ENCODE measurements at places on chromosomes 4 and X.

GRCh38 chrX:124085063-124085462 is 123.6 kb downstream of the STAG2 start:
- DNase-seq = no peak

- no peak for DNase-seq
Measured at GRCh38 chr4:161647757-161648156, 516.0 kb downstream of the FSTL5 start.

DNA sequence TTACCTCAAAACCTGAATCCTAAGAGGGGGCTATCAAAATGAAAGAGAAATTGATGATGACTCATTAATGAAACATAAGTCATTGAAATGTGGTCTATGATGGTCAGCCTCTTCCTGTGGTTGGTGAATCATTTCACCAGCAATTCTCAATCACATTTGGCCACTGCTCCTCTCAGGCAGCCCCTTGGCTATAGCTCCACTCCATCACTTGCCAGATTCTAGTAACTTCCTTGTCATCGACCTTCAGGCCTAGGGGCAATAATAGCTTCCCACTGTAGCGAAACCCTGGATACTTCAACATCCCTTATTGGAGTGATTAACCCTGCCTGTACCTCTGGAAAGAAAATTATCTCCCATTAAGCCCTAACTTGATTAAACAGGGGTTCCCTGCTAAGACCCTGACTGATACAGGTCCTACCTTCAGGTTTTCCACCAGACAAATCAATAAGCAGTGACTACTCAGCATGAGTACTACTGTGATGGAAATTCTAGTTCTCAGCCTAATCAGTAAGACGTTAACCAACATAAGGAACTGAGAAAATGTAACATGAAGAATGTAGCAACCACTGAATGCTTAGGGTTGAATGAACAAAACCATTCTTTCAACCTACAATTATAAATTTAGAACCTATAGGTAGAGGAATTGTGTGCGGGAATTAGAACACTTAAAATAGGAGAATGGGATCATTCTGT is 30.4 kb downstream of the ADH7 start:
- DNase-seq = peak; percentile 41

DNA sequence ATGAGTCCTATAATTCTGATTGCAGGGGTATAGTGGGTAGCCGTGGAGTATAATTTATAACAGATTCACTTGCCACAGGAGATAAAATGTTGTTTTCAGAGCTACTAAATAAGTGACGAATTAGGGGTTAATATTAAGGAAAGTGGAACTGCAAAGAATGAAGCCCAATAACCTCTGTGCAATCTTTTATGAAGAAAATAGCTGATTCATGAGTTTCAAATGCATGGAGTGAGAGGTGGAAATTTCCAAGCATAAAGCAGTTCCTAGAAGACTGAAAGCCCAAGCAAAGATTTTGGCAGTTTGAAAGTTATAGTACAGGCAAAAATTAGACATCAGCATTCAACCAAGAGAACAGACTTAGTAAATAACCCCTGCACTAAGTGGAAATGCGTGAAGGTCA is 1782.4 kb upstream of the PCDH10 start:
- no peak for DNase-seq

GRCh38 chr4:85870298-85871083 is 395.5 kb downstream of the ARHGAP24 start:
- no peak for DNase-seq

DNA sequence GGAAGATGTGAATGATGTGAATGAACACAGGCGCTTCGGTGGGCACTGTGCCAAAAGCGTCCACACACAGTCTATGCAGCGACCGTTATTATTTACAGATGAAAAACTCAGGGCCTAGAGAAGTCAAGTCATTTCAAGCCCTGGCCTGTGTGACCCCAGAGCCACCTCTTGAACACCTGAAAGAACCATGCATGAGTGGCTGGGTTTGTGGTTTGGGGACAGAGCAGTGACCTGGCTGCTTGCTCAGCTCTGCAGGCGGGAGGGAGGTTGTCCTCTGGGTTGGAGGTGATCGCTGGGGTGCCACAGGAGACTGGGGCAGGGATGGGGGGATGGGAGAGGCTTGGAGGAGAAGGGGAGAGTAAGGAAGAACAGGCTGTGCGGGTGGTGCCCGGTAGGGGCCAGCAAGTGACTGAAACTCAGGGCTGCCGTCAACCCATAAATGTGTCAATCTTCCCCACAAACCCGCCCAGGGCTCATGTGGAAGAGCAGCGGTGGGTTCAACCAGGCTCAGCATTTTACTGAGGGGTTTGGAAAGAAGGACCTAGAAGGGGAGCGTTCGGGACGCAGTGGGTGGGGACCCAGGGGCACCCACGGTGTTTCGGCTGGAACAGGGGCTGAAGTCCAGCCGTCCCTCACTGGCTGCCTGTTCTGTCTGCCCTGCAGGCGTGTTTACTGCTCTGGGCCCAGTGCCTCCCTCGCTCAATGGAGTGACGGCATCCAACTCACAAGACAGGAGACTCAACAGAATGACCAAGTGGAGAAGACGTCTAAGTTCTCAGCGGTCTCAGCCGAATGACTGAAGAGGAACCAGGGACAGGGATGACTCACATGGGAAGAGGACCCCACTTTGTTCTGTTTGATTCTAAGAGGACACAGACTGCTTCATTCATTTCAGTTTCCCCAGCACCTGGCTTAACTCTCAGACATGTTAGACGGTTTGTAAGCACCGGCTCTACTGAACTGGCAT is 167.8 kb downstream of the AFAP1 start:
- peak; percentile 86 for DNase-seq

DNA sequence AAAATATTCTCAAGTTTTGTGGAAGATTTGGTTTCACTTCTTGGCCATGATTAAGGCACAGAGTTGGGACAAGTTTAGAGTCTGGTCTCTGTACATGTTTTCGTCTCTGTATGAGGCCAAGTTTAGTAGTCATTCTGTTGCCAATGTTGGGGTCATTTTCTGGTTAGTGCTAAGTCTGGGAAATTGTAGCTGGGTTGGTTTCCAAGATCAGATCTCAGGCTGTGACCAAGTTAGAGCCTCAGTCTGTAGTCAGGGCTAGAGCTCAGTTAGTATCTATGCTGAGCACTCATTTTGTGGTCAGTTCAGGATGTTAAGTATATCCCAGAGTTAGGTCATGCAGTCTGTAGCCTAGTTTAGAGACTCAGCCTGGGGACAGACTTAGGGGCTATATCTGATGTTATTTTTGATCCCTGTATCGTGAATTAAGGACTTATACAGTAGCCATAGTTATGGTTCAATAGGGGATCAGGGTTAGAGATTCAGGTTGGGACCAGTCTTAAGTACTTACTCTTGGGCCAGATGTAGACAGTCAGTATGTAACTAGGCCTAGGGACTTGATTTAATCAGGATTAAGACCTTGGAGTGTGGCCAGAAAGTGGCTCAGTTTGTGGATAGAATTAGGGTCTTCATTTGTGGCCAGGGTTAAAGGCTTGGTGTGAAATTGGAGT is 6.6 kb upstream of the ENOX2 start:
- no peak for DNase-seq

GRCh38 chr4:931194-931959 is 739 bp downstream of the GAK start:
- no peak for DNase-seq

DNA sequence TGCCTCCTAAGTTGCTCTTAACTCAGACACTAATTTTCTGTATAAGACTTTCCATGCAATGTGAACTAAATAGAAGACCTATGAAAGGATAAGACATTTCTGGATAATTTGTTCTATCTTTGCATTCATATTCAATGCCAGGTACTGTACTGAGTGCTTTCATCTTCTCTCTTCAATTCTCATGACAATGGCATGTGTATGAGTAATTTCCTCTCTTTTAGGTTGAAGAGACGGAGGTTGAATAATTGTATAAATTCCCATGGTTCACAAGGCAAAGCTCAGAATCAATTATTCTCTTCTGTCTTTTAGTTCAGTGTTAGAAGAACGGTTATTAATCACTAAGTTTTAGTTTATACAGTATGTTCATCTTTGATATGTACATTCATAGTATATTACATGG is 29.3 kb upstream of the CFAP299 start:
- no peak for DNase-seq

DNA sequence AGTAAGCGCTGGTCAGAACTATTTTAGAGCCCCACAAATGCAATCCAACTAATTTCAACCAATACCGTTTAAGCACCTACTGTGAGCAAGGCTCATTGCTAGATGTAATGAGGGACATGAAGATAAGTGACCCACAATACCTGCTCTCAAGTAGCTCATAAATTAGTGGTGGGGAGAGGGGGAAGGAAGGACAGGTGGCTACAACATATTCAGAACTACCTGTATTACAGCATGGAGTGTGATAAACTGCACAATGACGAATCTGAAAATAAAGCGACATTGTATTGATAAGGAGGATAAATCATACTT is 311.6 kb upstream of the DIAPH2 start:
- no peak for DNase-seq

- DNase-seq = no peak
Measured at GRCh38 chr4:38314663-38315062, 349.3 kb upstream of the KLF3 start.

DNA sequence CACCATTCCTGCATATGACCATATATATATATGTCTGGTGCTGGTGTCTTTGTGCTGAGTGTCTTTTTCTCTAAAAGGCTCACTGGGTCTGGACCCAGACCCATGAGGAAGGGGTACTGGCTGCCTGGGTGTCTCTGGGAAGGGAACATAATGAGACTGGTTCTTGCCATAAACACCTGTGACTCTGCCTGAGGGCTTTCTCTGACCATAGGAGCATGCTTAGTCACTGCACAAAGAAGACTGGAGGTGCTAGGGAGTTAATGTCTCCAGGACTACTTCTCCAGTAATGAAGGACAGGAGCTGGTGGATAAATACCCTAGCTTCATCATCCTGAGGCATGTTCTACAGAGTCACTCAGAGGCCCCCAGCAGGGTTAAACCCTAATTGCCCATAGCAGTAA is 47.1 kb upstream of the CASK start:
- no peak for DNase-seq

DNA sequence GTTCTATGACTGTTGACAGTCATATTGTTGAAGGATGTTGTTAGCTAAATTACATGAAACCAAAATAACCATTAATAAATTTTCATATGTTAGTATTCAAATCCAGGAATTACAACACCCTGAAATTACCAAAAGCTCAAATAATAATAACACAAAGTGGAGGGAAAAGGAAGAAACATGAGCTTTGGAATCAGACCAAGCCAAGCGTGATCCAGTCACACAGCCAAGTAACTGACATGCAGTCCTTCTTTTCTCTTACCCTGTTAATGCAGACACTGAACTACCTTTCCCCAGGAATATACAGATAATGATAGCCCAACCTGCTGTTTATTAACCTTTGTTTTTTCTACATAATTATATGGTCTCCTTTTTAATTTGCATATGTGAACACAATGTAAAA is 130.2 kb downstream of the HS3ST1 start:
- DNase-seq = no peak

GRCh38 chr4:72569719-72570235 is 756 bp upstream of the ADAMTS3 start:
- DNase-seq = no peak

DNA sequence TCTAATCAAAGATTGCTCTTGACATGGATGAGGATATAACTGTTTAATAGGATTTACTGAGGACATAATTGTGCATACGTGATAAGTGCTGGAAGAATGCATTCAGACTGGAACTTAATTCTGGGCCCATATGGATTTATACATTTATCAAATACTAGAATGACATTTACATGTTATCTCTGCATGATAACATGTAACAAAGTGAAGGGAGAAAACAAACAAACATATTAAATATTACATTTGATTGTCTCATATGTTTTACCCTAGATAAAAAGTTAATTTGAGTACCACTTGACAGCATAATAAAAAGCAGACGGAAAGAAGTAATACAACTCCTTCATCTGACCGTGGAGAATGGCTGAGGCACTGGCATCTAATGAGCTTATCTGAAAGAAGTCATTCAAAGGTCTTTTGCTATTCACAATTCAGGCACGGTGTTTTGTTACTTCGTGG is 297.8 kb downstream of the PPP3CA start:
- no peak for DNase-seq

DNA sequence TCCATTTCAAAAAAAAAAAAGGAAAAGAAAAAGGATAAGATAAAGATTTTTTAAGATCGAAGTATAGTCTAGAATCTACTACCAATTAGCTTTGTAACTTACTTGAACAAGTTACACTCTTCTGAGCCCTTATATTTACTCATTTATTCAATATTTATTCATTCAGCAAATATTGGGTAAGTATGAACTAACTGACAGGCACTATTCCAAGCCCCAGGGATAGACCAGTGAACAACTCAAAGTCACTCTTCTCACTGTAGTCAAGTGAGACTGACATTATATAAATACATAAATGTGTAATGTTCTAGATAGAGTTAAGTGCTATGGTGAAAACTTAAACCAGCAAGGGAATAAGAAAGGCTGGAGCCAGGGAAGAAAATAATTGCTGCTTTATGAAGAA is 131.6 kb downstream of the ARHGAP24 start:
- DNase-seq = no peak

DNA sequence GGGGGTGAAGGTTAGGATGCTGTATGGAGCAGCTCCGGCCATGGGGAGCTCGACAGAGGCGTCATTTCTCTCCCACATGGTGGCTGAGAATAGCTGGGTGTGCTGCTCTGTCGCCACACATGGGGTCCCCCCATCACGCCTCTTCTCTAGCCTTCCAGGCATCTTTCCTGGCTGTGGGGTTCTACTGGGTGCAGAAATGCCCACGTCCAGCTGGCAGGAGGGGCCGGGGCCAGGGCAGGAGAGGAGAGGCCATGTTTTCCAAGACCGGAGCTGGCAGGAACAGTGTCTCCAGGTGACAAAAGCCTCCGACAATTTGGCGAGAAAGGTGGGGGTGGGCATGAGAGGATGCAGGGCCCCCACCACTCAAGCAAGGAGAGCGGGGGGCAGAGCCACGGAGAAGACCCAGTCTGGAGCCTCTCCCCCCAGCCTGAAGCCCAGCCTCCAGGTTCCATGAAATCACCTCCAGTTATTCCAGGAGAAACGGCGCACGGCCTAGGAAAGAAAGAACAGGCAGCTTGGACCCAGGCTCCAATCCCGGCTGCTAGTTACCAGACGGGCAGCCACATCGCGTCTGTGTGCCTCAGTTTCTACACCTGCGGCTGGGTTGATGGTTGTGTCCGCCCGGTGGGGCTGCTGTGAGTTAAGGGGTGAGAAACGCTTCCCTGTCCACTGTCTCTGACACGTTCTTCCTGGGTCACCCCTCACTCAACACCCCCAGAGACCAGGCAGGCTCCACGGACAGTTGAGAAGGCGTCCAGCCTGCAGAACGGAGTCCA is 27.4 kb upstream of the SPON2 start:
- no peak for DNase-seq

- DNase-seq = no peak
Measured at GRCh38 chr4:122705547-122706117, 26.9 kb upstream of the BBS12 start.

DNA sequence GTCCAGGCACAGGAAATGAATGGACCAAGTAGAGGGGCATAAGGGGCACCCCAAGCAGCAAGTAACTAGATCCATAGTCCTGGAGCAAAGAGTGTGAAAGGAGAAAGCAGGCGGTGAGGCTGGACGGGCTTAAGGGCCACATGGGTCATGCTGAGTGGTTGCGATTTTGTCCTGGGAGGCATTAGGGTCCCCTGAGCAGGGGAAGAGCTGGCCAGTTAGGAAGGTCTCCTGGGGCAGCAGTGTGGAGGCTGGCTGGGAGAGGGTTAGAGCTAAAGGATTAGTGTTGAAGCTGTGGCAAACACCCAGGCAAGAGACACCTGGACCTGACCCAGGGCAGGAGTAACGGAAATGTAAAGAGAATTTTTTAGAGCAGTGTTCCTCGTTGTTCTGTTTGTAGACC is 26.5 kb downstream of the MYOZ2 start:
- DNase-seq = no peak

GRCh38 chr4:16109256-16109655 is 25.4 kb upstream of the PROM1 start:
- no peak for DNase-seq

All from GM13976 (cell line).